DND-41 (cell line): ENCODE measurements at places on chromosomes 2 and 18.

GRCh38 chr2:29920130-29920577, 1.2 kb downstream of the ALK start:
- H3K27me3 ChIP-seq, result peaks cover 8% of the 10 kb centered on the region
- no peaks in the 10 kb centered on the region for H3K4me1 ChIP-seq
- no peak overlapping the region for H3K27ac ChIP-seq
- H3K36me3 ChIP-seq, result no peaks in the 10 kb centered on the region
- DNase-seq, result peak; percentile 16
- no peak overlapping the region for H3K4me3 ChIP-seq

GRCh38 chr2:40369267-40370006, 82.5 kb downstream of the SLC8A1 start:
- H3K4me1 ChIP-seq, result peaks cover 18% of the 10 kb centered on the region
- H3K27ac ChIP-seq, result no peak overlapping the region

DNA sequence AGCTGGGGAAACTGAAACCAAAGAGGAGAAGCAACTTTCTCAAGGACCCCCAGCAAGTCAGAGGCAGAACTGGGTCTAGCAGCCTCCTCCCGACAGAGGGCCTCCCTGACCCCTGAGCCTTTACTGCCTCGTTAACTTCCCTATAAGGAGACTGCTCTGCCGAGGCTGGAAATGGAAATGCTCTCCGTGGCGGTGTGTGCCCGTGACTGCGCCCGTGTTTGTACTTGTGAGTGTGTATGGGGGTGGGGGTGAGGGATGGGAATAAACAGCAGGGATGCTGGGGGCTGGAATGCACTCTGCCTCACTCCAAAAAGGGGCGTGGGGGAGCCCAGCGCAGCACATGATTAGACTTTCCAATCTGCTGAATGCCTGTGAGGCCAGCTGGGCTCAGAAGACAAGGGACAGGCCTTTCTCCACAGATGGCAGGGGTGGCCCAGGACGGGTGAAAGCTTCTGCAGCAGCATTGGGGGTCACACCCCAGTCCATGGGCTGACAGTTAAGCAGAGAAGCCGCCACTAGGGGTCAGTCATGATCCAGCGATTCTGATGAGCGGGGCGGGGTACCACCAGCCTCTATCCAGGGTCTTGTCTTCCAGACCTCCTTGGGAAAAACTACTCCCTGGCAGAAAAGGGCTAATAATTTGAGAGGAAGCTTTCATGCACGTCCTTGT, 26.8 kb downstream of the MPHOSPH10 start:
- H3K27ac ChIP-seq, result no peak overlapping the region
- no peaks in the 10 kb centered on the region for H3K4me1 ChIP-seq
- H3K27me3 ChIP-seq, result peaks cover 4% of the 10 kb centered on the region
- no peak overlapping the region for H3K4me3 ChIP-seq
- DNase-seq, result peak; percentile 58
- no peaks in the 10 kb centered on the region for H3K36me3 ChIP-seq

DNA sequence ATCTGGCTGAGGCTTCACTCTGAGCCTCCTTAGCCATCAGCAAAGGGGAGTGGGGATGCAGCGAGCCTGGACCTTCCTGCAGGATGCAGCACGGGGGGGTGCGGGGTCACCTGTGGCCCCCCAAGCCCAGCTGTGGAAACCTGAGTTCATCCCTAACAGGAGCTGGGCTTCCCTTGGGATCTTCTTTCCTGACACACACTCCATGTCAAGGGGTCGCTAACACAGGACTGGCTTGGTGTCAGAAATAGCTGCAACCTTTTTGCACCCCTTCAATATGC, 174.7 kb downstream of the RTP5 start:
- no peak overlapping the region for H3K27ac ChIP-seq
- no peak for DNase-seq
- H3K27me3 ChIP-seq, result no peaks in the 10 kb centered on the region
- no peaks in the 10 kb centered on the region for H3K4me1 ChIP-seq
- H3K36me3 ChIP-seq, result no peaks in the 10 kb centered on the region
- H3K4me3 ChIP-seq, result no peak overlapping the region

DNA sequence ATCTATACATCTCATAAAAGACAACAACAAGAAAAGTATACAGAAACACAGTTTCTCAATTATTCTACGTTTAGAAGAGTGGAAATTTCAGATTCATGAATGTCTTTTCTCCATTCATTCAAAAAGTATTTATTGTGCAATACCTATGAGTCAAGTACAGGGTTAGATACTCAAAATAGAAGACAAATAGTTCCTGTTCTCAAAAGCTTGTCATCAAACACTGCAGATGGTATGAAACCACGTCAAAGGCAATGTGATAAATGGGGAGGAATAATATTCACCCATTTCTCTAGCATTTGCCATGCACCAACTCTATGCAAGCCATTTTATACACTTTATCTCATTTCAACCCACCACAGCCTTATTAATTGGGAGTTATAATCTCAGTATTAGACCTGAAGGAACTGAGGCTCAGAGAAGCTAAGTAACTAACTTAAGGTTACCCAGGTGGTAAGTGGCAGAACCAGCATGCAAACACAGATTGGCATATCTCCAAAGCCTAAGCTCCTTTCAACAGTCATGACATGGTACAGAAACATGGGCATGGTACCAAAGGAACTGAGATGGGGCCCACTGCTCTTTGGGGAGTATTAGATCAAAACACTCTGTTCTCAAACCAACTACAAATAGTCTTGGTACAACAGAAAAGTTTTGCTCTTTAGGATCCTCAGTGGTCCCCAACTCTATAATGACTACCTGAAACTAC, 67.2 kb upstream of the NPAS2 start:
- peaks cover 4% of the 10 kb centered on the region for H3K4me1 ChIP-seq
- no peaks in the 10 kb centered on the region for H3K36me3 ChIP-seq
- no peak overlapping the region for H3K4me3 ChIP-seq
- no peak overlapping the region for H3K27ac ChIP-seq
- no peak for DNase-seq
- peaks cover 10% of the 10 kb centered on the region for H3K27me3 ChIP-seq

- DNase-seq, result no peak
- no peak overlapping the region for H3K4me3 ChIP-seq
- no peaks in the 10 kb centered on the region for H3K4me1 ChIP-seq
- no peaks in the 10 kb centered on the region for H3K36me3 ChIP-seq
- no peaks in the 10 kb centered on the region for H3K27me3 ChIP-seq
- H3K27ac ChIP-seq, result no peak overlapping the region
Measured at GRCh38 chr2:58620093-58620492, 379.0 kb upstream of the FANCL start.

DNA sequence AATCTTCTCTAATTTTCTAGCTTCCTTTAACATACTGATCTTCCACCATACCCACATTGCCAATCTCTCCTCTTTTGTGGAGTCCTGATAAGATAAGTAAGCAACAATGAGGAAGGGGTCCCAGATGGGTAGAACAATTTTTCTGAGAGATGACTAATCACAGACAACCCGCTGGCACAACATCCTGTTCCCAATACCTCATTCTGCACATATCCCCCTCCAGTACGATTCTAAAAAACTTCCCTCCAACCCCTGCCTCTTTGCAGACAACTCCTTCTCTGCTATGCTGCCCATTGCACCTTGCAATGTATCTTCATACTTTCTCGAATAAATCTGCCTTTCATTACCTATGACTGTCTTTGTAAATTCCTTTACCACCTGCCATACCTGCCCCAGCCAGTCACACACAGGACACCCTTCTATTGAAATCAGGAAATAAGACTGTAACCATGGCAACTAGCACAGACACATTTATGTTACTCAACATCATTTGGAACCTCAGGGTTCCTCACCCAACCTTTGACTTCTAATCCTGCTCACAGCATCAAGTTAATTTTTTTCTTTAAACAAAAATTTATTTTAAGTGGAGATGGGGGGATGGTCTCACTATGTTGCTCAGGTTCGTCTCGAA, 7.4 kb upstream of the EXOC6B start:
- DNase-seq, result no peak
- H3K4me1 ChIP-seq, result no peaks in the 10 kb centered on the region
- no peak overlapping the region for H3K27ac ChIP-seq
- H3K36me3 ChIP-seq, result no peaks in the 10 kb centered on the region
- no peak overlapping the region for H3K4me3 ChIP-seq
- H3K27me3 ChIP-seq, result peaks cover 15% of the 10 kb centered on the region

GRCh38 chr2:108536133-108536780, 2.0 kb downstream of the LIMS1 start:
- no peaks in the 10 kb centered on the region for H3K27me3 ChIP-seq
- no peaks in the 10 kb centered on the region; the same call in 1 of the 2 replicates for H3K36me3 ChIP-seq
- H3K4me1 ChIP-seq, result peaks cover 43% of the 10 kb centered on the region
- DNase-seq, result no peak
- H3K27ac ChIP-seq, result no peak overlapping the region
- H3K4me3 ChIP-seq, result no peak overlapping the region; the same call in 1 of the 2 replicates

- H3K27me3 ChIP-seq, result no peaks in the 10 kb centered on the region
- H3K4me3 ChIP-seq, result no peak overlapping the region
- no peak for DNase-seq
- no peak overlapping the region for H3K27ac ChIP-seq
- H3K4me1 ChIP-seq, result peaks cover 37% of the 10 kb centered on the region
Measured at GRCh38 chr2:176091329-176092258, 927 bp upstream of the HOXD13 start.

- no peak within 1 kb of the TSS for H3K27ac ChIP-seq
- no peak within 1 kb of the TSS for H3K4me3 ChIP-seq
- no peaks in the 10 kb centered on the region for H3K27me3 ChIP-seq
- DNase-seq, result no peak
Measured at GRCh38 chr2:28810384-28811285, at the start of gene SPDYA. Gene SPDYA (plus strand): TSS chr2:28810834. CDS start chr2:28816015, 5,181 bp downstream.

GRCh38 chr2:136363470-136363869, 245.5 kb upstream of the CXCR4 start:
- H3K36me3 ChIP-seq, result no peaks in the 10 kb centered on the region
- no peak for DNase-seq
- no peak overlapping the region for H3K27ac ChIP-seq
- no peaks in the 10 kb centered on the region for H3K4me1 ChIP-seq

- H3K27me3 ChIP-seq, result no peaks in the 10 kb centered on the region
- H3K4me3 ChIP-seq, result no peak overlapping the region
- H3K36me3 ChIP-seq, result no peaks in the 10 kb centered on the region
Measured at GRCh38 chr2:68709421-68709911, 25.1 kb upstream of the ARHGAP25 start.

DNA sequence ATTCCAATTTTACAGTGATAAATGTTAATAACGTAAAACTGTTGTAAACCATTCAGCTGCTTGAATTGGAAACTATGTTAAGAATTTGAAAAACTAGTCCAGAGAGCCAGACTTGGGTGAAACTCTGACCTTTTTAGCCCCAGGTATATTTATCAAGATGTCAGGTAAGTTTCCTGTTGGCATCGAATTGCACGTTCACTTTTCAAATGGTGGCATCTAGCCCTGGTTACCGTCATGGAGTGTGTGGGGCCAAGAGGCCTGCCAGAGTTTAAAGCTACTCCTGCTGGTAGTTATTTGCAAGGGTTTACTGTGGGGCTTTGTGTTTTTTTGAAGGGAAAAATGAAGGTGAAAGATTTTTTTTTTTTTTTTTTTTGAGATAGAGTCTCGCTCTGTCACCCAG, 109.9 kb downstream of the WDSUB1 start:
- no peak overlapping the region for H3K27ac ChIP-seq
- no peaks in the 10 kb centered on the region for H3K4me1 ChIP-seq
- H3K27me3 ChIP-seq, result no peaks in the 10 kb centered on the region
- peaks cover 39% of the 10 kb centered on the region for H3K36me3 ChIP-seq

DNA sequence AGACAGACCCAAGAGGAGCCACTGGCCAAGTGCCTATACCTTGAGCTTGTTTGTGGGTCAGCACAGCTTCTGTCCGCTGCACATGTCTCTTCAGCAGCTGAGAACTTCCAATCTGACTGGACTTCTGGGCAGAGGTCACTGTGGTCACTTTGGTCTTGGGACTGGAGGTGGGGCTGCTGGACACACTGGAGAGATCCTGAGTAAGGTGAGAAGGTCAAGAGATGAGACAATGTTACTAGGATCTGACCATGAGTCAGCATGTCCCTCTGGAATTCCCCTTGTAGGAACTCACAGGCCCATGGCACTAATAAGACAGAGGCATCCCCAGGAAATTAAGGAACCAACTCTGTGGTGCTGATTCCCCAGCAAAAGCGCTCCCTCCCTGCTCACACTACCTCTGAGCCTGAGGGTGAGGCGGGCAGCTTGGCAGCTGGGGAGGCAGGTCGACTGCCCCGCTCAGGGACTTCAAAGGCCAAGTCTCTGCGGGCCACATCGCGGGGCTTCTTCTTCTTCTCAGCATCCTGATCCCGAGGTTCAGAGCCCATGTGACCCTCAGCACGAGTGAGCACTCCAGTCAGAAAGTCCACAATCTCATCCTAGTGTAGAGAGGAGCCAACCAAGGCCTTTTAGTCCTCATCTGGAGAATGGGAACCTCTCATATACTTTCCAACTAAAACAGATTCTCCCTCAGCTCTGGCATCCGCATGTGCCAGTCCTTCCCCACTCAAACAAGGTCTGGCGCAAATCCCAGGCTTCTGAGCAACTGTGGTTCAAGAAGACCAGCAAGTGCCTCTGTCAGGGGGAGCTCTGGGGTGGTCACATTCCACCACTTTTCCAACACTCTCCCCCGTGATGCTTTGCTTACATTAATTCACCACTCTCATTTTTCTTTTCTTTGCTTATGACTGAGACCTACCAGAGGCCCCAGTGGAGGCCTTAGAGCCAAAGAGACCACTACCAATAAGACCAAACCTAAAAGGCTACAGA, 29.4 kb downstream of the KANSL3 start:
- DNase-seq, result no peak
- H3K36me3 ChIP-seq, result peaks cover 97% of the 10 kb centered on the region
- no peak overlapping the region for H3K27ac ChIP-seq
- H3K27me3 ChIP-seq, result no peaks in the 10 kb centered on the region
- H3K4me1 ChIP-seq, result no peaks in the 10 kb centered on the region

- no peak overlapping the region for H3K4me3 ChIP-seq
- no peaks in the 10 kb centered on the region for H3K27me3 ChIP-seq
- DNase-seq, result no peak
- H3K36me3 ChIP-seq, result no peaks in the 10 kb centered on the region
- H3K27ac ChIP-seq, result no peak overlapping the region
- no peaks in the 10 kb centered on the region for H3K4me1 ChIP-seq
Measured at GRCh38 chr18:57057890-57058289, 89.0 kb upstream of the BOD1L2 start.

- no peaks in the 10 kb centered on the region for H3K36me3 ChIP-seq
- H3K27me3 ChIP-seq, result no peaks in the 10 kb centered on the region
- no peak overlapping the region for H3K27ac ChIP-seq
- H3K4me3 ChIP-seq, result no peak overlapping the region
- no peak for DNase-seq
Measured at GRCh38 chr2:137049518-137049917, 284.2 kb downstream of the THSD7B start.
